ENCODE measurements at places on chromosomes 5 and 9.

DNA sequence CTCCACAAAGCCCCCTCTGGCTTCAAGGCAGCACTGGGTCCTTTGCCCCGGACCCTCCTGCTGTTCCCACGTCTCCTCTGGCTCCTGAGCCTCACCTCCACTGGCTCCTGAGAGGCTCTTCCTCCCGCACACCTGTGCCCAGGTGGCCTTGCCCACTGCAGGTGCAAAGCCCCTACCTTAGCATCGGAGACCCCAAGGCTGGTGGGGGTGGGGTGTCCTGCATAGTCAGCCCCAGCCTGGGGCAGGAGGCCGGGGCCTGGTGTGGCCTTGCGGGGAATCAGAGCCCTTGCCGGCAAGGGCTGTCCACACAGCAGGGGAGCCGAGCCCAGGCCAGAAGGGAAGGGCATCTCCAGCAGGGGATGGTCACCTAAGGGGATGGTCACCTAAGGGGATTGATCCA, 41.3 kb upstream of the CEP72 start:
- DNase-seq: no peak

GRCh38 chr5:173515526-173515925, 100.9 kb downstream of the BOD1 start:
- DNase-seq: no peak

DNA sequence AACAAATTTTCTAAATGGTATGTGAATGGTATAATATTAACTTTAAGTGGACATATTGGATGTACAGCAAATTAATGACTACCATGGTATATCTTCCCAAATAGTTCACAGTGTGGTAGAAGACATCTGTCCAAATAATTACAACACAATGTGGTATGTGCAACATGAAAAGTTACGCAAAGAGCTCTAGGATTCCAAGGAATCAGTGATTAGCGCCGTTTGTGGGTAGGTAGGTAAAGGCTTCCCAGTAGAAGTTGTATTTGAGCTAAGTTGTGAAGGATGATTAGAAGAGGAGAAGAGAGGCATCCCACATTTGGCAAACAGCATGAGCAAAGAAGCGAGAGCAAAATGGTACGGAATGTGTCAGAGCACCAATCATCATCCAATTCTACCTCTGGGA, 14.3 kb upstream of the KLF9 start:
- no peak for DNase-seq

DNA sequence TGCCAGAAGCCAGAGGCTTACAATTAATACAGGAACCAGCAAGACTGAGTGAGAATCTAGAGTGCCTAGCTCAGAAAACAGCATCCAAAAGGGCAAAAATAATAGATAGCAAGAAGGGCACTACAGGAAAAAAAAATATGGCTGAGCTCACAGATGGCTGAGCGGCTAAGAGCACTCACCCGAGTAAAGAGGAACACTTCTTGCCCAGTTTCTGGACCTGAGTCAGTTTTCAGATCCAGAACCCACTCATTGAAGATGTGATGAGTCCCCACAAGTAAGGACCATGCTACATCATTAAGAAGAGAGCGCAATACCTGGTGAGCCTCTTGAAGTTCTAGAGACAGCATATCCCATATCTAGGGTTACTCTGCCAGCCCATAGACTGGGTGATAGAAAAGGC, 65.5 kb upstream of the MAP3K1 start:
- DNase-seq: no peak

GRCh38 chr5:155915601-155916000, 411.4 kb upstream of the SGCD start:
- no peak for DNase-seq

DNA sequence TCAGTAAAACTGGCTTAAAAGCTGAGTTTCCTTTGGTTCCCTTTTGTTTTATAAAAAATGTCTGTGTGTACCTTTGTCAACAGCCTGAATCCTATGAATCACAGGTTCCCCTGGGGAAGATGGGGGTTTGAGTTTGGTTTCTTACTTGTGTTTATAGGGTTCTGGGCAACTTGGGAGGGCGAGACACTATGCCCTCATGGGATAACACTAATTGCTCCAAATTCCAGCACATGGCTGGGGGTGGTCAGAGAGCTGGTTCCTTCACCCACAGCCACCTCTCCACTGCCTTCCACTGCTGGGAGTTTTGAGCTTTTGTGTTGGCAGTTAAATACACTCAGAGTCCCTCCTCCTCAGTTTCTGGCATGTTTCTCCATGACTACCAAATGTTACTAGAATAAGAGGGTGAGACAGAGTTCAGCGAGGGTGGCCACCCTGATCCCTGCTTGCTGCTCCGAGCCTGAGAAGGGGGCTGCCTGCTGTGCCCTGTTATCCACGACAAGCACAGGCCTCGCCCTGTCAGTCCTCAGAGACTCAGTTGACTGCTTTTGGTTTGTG, 83.0 kb upstream of the EPB41L4B start:
- DNase-seq: no peak

DNA sequence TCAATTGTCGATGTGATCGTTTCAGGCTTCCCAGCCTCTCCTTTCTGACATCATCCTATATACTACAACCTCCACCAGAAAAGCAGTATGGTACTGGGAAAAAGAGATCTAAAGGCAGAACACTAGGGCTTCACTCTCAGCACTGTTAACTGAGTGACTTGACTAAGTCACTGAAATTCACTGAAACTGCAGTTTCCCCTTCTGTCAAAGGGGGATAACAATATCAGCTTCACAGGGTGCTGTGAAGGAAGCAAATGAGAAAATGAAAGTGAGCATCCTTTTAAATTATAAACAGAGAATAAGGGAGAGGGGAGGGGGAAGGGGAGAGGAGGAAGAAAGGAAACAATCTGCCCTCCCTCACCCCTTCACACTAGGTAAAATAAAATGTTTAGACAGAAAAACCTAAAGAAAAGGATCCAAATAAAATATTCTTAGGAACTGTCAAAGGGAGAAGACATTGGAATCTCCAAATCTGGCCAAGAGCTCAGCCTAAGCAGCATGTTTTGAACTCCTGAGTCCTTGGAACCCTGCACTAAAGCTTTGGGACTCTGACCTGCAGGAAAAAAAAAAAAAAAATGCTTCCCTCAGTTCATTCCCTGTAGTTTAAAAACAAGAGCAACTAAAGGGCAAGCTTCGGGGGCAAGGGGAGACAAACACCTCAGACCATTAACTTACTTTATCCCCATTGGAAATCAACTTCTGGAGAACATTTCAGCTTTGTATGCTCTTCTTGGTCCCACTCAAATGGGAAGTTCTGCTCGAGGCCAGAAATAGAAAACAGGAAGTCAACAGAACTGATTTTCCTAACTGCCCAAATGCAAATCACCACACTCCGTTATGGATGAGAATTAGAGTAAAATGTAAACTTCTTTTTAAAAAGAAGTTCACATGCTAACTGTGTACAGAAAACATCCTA, 178.3 kb downstream of the DEPDC1B start:
- DNase-seq: no peak

DNA sequence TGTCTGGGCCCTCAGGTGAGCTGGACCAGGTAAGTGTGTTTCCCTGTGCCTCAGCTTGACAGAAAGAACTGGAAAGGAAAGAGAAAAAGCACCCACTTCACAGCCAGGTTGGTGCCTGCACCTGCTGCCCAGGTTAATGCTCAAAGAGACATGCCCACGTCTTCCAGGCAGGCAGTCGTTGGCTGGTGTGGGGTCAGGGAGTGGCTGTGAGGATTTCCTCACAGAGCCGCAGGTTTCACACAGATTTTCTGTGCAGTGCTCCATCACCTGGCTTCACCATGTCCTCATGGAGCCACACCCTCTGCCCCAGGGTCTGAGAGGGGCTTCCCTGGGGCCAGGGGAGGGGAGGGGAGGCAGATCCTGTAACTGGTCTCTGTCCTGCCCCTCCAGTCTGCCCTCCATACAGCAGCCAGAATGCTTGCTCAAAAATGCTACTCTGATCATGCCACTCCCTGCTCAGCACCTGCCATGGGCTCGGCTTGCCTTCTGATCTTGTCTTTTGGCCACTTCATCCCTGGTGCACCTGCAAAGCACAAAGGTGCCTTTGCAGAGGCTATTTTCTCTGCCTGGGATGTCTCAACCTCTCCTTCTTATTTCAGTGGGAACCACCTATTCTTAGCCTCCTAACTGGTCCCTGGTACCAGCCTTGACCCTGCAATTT, 82.5 kb upstream of the UBTD2 start:
- DNase-seq: no peak

DNA sequence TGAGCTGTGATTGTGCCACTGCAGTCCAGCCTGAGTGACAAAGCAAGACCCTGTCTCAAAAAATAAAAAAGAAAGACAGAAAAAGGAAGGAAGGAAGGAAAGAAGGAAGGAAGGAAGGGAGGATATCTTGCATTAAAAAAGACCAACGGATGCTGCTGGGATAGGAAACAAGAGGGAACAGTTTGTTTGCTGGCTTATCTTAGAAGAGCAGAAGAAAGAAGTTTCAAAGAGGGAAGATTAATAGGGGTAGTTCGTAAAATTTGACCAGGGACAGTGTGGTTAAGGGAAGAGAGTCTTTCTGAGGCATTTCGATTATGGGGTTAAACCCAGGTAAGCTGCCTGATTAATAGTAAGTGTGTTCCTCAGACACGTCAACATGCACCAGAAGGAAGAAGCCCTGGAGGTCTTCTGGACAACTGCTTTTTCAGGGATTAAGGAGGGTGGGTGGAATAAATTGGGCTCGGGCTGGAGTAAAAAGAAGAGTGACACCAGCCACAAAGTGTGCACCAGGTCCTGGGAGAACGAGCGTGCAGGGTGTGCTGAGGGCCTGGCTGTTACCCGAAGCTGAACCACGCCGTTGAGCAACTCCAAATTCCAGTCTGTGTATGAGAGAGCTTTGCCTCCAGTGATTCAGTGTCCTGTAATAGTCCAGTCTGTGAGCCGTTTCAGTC, 24.8 kb downstream of the FYB1 start:
- no peak for DNase-seq

DNA sequence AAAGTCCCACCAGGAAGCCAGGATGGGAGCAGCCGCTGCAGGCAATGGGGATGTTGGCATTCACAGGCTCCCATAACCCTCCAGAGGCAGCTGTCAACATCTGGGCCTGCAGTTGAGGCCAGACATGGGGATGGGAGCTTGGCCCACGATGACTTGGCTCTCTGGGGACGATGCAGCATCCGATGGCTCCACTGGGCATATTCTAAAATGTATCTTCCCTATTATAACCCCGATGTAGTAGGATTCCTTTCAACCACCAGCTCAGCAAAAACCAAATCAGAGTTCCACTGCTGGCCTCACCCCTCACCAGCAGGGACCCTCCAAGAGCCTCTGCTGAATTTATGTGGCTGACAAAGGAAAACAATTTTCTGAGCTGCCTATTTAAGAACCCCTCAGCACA, 7.1 kb downstream of the SPRY4 start:
- no peak for DNase-seq

DNA sequence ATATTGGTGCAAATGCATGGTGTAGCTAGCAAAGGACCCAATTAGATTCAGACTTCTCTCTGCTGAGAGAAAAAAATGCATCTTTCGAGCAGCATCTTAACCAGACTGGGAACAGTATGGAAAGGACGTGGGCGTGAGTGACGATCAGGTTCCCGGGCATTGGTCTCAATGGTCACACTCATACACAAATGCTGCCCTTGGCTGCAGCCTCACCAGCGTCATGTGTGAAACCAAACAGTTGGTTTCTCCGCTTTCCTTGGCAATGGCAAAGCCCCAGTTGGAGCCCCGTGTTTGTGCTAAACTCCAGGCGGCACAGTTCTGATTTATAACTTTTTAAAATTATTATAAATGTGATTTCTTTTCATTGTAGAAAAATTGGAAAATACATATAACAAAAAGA, 237.8 kb downstream of the SEC61B start:
- DNase-seq: no peak

GRCh38 chr5:96812851-96813250, 5.1 kb upstream of the ERAP1 start:
- no peak for DNase-seq

DNA sequence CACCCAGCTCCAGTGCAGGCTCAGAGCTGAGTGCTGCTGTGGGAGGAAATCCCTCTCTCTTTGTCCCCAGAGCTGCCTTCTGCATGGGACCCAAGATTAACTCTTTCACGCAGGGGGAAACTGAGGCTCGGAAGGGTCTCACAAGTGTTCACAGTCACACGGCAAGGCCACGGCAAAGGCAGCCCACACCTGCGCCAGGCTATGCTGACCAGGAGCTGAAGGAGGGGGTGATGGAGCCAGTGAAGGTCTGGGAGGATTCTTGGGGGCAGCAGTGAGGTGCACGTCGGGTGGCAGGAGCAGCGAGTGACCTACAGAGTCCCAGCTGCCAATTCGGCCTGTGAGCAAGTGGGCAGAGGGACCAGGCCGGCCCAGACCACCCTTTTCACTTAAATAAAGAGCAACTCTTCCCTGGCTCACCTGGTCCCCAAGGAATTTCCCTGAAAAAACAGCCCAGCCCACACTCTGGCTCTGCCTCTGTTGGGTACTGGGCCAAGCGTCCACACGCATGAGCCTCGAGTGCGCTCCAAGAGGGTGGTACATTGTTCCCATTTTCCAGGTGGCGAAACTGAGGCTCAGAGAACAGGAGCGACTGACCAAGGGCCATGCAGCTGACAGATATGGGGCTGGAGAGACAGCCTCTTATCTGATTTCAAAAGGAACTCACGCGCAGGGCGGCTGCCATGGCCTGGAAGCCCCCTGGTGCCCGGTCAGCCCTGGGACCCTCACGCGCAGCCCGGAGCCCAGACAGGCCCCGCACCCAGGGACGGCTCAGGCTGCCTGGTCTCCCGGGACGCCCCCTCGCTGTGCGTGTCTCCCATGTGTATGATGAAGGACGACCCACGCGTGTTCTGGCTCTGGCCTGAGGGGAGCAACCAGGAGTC, 28.2 kb downstream of the SARDH start:
- DNase-seq: no peak

DNA sequence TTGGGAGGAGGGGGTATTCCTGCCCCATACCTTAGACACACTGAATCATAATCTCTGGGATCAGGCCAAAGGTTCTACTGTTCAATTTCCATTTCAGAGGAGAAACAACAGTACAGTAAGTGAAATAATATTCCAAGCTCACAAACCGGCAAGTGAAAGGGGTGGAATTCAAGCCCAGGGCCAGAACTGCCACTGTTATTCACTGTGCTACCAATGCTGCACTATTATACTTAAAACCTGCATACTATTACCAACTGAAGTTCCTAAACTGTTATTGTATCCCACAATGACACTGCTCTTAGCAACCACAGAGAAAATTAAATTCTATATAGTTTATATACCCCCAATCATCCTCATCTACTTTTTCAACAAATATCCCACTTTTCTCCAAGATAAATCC, 24.6 kb downstream of the SSBP2 start:
- no peak for DNase-seq

DNA sequence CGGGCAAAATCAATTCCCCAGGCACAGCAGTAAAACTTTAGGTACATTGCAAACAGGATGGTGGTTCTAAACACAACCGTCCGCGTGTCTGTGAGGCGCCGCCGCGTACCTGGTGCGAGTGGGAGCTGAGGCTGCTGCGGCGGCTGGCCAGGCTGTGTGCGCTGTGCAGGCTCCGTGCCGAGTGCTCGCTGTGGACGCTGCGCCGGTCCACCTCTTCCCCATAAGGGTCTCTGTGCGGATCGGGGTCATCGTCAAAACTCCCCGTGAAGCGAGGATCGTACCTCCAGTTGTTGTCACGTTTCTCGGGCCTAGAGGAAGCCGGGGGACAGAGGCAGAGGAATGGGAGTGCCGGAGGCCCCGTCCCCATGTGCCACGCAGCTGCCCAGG, 16.7 kb downstream of the SEC16A start:
- no peak for DNase-seq

Measured in GM23338 (cell line).